ENCODE measurements at places on chromosomes 5 and 9.

DNA sequence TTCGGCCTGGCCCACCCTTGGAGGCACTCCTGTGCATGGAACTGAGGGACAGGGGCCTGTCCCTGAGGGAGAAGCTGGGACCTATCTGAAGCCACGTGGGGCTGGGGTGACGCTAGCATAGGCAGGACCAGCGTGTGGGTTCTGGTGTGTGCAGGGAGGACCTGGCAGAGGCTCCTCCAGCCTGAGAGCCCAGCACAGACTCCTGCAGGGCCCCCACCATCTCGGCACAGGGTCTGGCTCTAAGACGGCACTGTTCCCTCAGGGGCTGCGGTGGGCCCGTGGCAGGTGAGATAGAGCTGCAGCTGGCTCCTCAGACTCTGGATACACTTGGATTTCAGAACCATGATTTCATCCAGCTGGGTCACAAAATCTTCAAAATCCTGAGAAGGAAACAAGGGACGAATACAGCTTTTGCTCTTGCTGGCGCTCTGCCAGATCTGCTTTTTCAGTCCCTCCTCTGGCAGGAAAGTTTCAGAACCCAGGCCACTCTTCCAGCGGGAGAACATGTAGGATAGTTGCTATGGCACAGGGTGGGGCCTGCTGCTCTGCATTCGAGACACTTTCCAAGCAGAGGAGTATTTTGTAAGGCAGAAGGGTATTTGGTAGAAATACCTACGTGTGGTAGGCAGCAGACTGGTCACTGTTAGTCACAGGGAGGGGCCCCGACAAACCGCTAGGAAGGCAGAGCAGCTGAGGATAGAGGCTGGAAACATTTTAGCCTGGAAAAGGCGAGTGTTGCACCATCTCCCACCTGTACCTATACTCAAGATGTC lies 74.7 kb downstream of the KIF24 start:
- DNase-seq, result no peak

GRCh38 chr5:4017076-4017803 lies 421.6 kb downstream of the IRX1 start:
- no peak for DNase-seq

- peak; percentile 44 for DNase-seq
These were observed 106.3 kb upstream of the SPOCK1 start for GRCh38 chr5:137605411-137605810.

GRCh38 chr5:141779503-141779973 lies 97.5 kb upstream of the ARAP3 start:
- DNase-seq, result no peak

DNA sequence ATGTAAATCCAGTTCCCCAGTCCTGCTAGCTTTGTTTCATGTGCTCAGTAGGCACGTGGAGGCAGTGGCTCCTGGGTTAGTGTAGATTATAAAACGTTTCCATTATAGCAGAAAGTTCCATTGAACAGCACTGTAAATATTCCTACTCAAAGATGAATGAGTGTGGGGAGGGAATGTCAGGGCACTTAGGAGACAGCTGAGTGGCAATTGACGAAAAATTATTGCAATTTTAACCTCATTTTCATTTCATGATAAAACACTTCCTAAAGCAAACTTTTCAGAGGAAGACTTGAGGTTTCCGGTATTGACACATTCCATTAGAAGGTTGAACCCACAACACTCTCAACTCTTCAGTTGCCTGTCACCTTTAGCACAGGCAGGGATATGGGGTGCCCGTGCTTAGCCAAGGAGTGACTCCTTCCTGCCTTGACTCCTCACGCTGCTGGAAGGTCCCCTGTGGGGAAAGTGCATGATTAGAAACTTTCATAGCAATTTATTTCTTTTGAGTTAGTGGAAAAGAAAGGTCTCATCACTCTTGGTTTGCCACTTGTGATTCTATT lies 41.2 kb downstream of the SLC46A2 start:
- no peak for DNase-seq

DNA sequence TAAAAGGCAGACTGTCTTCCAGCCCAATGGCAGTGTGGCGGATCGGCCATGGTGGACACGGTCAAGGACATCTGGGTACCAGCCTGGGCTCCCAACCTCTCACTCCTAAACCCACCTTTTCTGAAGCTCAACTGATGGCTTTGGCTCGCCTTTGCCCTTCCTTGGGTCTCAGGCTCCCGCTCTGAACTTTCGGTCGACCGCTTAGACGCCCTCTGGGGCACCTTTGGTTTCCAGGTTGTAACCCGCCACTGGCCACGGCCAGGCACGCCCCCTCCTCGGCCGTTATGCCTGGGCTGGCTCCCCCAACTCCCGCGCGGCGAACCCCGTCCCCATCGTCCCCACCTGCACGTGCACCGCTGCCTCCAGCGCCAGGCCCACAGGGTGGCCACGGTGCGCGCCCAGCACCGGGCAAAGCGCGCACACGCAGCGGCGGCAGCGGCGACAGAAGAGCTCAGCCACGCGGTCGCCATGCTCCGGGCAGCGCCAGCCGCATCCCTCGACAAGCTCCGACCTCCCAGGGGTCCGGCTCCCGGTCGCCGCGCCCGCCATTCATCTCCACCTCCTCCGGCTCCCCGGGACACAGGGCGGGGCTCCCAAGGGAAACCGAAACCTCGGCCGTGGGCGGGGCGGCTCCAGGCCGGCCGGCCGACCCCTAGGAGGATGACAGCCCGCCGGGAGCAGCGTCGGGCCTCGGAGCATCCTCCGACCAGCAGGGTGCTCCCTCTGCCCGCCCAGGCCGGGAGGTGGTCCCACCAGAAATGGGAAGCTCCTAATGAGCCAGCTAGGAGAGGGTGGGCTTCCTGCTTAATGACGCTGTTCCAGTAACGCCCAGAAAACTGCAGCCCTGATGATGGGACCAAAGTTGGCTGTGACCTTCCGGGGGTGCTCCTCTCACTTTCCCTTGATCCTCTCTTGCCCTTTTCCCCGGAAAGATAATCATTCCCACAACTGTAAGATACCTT lies at the start of gene TRIM14:
Gene TRIM14, minus strand, starts transcription at position 583 of the 962 bp plus-strand sequence. Its CDS starts 34 bp downstream, at position 549.
- DNase-seq, result no peak

GRCh38 chr9:94534901-94535300 lies 20.0 kb upstream of the PCAT7 start:
- DNase-seq, result no peak

DNA sequence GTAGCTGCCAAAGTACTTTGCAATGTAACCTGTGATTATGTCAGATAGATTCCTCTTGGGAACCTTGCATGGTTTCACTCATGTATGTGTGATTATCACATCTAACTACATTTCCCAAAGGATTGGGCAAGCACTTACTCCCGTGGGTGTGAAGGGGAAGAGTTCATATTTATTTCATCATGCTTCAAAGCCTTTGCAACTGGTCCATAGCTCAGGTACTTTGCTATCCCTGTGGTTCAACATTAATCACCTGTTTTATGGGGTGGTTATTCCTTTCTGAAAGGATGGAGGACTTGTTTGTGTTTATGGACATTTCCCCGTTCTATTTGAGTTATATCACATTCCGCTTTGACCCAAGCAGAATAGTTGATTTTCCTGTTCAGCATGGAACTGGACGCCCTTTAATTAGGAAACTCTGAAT lies 13.6 kb upstream of the ERMP1 start:
- DNase-seq, result no peak

DNA sequence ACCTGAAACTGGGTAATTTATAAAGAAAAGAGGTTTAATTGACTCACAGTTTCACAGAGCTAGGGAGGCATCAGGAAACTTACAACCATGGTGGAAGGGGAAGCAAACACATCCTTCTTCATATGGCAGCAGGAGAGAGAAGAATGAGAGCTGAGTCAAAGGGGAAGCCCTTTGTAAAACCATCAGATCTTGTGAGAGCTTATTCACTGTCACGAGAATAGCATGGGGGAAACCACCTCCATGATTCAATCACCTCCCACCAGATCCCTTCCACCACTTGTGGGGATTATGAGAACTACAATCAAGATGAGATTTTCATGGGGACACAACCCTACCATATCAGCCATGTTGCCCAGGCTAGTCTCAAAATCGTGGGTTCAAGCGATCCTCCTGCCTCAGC lies 143.4 kb downstream of the FGF18 start:
- DNase-seq, result no peak

- DNase-seq, result no peak
These were observed 337.5 kb upstream of the ADAMTSL1 start for GRCh38 chr9:18136354-18136994.

GRCh38 chr9:13269589-13270452 lies 9.7 kb downstream of the MPDZ start:
- no peak for DNase-seq

- no peak for DNase-seq
These were observed 102.6 kb downstream of the XRCC4 start for GRCh38 chr5:83179966-83180365.

DNA sequence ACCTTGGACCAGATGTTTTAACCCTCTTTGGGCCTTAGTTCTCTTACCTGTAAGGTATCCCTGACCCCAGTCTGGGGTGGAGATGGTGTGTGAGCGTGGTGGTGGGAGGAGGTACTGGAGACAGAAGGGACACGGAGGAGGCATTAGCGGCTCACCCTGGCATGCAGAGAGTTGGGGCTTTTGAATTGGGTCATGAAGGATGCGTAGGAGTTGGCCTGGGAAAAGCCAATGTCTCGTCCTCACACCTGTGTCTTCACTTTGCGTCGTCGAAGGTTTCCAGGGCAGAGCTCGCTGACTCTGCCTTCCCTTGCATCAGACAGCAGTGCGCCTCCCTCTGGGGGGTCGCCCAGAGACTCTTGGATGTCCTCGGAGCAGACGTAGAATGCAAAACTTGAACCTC lies 11.2 kb downstream of the RXRA start:
- DNase-seq, result no peak

GRCh38 chr9:132031467-132032237 lies 48.0 kb downstream of the MED27 start:
- no peak for DNase-seq

GRCh38 chr9:2727966-2728613 lies 10.8 kb downstream of the KCNV2 start:
- peak; percentile 48 for DNase-seq

- DNase-seq, result no peak
These were observed 89.6 kb upstream of the LRRTM2 start for GRCh38 chr5:138964647-138965201.

GRCh38 chr5:146721073-146721815 lies 157.3 kb downstream of the PPP2R2B start:
- DNase-seq, result no peak

- DNase-seq, result no peak
These were observed 30.9 kb downstream of the CSF1R start for GRCh38 chr5:150055326-150056074.

GRCh38 chr9:95102001-95102433 lies 215.5 kb downstream of the FANCC start:
- no peak for DNase-seq

DNA sequence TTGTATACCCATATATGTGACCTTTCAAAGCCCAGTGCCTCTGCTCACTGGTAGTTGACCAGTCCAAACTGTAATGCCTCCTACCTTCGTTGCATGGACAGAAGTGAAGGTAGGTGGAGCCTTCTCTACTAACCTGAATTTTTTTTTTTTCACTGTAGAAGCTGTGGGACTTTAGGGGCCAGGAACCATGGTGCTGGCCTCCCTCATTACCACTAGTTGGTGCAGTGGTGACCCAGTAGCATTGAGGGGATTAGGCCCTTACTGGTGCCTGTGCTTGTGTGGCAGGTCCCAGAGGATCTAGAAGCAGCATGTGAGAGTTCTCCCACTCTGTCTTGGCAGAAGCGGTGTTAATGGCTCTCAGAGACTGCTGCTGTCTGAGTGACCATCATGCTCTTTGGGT lies 2.3 kb downstream of the RALGPS1 start:
- DNase-seq, result no peak

- DNase-seq, result no peak
These were observed 25.1 kb downstream of the TRIO start for GRCh38 chr5:14168144-14168792.

GRCh38 chr9:114718801-114719221 lies 36.8 kb upstream of the TEX48 start:
- DNase-seq, result no peak

- no peak for DNase-seq
These were observed 224.8 kb downstream of the ZNF608 start for GRCh38 chr5:124521461-124522230.

GRCh38 chr5:107165296-107165695 lies 505.4 kb downstream of the EFNA5 start:
- DNase-seq, result no peak

- no peak for DNase-seq
These were observed 209.1 kb downstream of the TARS1 start for GRCh38 chr5:33649549-33650482.

DNA sequence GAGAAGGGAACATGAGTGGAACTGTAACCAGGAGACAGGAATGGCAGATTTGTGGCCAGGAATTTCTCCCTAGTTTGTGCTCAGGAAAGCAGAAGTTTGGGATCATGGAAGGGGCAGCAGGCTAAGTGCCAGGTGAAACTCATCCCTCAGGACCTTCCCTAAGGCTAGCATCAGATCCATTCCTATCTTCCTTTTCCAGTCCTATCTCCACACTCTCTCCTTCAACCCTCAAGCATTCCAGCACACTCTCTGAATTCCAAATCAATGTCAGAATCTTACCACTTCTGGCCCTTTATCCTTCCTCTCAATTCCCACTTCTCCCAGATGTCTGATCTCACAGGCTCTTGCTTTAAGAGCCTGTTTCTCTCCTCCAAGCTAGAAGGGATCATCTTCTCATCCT lies 53.2 kb upstream of the GRIA1 start:
- DNase-seq, result no peak

DNA sequence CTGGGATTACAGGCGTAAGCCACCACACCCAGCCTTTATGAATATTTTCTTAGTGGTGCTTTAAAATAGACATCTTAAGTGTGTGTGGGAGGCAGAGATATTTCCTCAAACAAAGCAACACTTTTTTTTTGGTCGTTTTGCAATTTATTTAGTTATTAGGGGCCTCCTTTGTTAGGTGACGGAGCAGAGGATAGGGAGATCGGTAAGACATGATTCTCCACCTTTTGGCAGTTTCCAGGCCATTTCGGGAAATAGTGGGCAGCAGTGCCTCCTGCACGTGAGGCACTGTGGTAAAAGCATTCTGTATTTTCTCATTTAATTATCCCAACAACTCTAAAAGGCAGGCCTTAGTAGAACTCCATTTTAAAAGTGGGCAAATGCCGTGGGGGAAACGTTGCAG lies 1.9 kb downstream of the OCLN start:
- no peak for DNase-seq

DNA sequence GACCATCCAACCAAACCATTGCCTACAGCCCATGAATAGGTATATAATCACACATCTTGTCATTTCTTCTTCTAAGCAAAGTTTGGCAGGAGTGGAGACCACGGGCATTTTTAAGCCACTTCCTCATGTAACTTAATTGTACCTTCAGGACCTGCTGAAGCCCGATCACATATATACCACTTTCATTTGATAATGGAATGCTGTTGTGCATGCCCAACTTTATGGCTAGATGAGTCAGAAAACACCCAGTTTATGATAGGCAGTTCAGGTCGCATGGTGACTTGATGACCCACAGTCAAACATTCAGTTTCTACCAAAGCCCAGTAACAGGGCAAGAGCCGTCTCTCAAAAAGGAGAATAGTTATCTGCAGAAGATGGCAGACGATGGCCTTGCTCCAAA lies 2295.0 kb upstream of the ACO1 start:
- no peak for DNase-seq

DNA sequence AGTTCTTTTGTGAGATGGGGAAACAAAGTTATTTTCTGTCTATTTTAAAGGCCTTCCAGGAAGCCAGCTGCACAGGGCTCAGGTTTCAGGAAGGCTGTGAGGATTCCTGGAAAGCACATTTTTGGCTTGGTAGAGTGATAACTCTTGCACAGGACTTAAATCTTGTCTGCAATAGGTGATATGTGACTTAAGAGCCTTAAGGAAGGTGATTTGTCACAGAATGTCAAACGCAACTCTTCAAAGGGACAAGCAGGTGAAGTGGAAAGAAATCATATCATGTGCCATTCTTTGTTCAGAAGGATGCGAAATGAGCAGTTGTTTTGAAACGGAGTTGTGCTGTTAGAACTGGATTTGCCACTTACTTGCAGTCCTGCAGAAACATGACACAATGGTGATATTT lies 459.3 kb downstream of the MAT2B start:
- DNase-seq, result no peak

Data from DMS 273 treated with DMSO at 0.1 percent for 48 hours (cell line).